ENCODE measurements at places on chromosomes 16 and 17.

GRCh38 chr17:20012017-20012536 is 2.9 kb downstream of the SPECC1 start:
- DNase-seq = no peak

DNA sequence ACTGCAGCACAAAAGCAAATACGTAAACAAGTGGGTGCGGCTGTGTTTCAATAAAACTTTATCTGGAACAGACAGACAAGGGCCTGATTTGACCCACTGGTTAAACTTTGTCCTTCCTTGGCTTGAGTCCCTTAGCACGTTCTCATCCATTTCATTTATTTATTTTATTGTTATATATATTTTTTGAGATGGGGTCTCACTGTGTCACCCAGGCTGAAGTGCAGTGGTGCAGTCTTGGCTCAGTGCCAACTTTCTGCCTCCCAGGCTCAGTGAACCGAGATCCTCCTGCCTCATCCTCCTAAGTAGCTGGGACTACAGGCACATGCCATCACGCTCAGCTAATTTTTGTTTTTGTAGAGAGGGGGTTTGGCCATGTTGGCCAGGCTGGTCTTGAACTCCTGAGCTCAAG is 64.3 kb downstream of the MYH11 start:
- DNase-seq = no peak

- DNase-seq = no peak
Measured at GRCh38 chr16:11234884-11235702, 20.9 kb downstream of the SOCS1 start.

GRCh38 chr16:86768999-86769398 is 190.7 kb downstream of the FOXL1 start:
- no peak for DNase-seq

DNA sequence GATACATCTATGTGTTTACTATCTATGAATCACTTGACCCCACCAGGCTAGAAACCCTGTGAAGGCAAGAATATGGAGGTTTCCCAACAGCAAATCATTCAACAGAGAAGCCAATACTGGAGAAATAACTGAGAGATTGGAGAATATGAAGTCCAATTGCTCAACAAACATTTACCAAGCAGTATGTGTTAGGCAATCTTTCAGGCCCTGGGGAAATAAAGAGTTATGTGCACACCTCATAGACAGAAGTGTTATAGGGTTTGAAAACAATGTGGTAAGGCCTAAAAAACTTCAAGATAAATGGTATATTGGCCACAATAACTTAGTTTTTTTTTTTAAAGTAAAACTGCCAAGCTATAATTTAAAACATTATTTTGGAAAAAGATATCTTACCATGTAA is 1245.8 kb downstream of the CDH11 start:
- no peak for DNase-seq

DNA sequence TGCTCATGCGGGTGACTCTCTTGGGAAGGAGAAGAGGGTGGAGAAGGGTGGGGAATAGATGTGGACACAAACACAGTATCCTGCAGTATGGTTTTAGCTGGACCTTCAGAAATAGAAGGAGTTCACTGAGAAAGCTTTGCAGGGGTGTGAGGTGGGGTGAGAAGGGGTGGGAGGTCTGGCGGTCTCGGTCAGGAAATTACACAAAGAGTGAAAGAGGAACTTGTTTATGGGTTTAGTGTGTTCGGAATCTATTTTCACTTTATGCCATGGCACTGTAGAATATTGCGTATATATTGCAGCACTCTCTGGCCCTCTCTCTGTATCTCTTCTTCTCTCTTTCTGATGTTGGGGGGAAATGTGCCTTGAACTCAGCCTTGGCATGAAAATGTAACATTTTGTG is 148.2 kb upstream of the GOT2 start:
- no peak for DNase-seq

DNA sequence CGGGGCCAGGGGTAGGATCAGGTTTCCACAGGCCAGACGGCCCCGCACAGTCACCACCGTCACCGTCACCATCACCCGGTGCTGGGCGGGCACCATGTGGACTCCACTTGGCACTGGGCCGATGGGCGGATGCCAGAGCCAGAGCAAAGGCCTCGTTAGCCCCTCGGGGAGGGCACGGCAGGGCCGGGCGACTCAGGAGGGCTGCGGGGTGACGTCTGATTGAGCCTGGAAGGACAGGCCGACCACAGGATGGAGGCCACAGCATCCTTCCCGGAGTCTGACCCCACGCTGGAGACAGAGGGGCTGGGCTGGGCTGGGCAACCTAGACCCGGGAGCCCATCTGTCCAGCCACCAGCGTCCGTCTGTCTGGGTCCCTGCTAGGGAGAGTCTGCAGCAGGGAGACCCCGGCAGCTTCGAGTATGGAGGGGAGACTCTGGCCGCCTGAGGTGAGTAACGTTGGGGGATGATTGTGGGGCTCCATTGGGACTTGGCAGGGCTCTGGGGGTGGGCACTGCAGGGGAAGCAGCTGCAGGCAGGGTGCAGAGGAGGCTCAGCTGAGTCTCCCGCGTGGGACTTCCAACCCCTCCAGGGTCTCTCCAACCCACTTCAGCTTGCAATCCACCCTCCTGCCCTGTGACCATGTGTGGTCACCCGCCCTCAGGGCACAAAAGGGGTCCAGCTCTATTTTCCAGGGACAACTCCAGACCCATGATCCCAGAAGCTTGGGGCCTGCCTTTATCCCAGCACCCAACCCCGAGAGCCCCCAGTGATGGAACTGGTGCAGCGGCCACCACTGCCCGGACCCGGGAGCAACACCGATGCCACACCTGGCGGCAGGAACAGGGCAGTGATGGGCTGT is 22.6 kb downstream of the SLC25A10 start:
- DNase-seq = no peak

DNA sequence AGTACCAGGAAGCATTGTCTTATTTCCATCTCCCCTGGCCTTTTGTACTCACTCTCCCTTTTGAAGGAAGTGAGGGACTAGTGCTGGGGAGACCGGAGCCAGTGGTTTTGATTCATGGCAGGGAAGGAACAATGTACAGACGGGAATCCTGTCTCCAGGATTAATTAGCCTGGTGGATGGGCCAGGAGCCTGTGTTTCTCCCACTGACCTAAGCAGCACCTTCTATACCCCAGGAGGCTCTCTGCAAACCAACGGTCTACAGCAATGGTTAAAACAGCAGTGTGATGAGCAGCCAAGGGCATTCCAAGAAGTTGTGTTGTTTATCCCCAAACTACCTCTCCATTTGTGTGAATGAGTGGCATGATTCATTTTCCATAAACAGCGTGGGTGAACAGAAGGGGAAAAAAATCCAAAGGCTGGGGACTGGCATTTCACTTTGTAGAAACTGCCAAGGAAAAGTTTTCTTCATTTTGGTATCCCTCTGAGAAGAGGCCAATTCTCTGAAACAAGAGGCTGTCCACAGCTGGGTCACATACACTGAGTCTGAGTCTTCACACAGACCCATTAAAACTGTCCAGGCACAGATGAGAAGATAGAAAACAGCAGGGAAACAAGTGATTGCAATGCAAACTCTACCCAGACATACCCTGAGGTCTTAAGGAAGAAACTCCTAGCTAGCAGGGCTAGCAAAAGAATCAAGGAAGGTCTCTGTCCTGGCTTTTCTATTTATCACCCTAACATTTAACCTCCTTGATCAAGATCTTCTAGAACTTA is 18.1 kb downstream of the ANKFN1 start:
- no peak for DNase-seq

- DNase-seq = no peak
Measured at GRCh38 chr16:64705443-64705842, 416.4 kb downstream of the CDH11 start.

GRCh38 chr17:19415806-19416775 is 5.1 kb downstream of the RNF112 start:
- DNase-seq = peak; percentile 12

DNA sequence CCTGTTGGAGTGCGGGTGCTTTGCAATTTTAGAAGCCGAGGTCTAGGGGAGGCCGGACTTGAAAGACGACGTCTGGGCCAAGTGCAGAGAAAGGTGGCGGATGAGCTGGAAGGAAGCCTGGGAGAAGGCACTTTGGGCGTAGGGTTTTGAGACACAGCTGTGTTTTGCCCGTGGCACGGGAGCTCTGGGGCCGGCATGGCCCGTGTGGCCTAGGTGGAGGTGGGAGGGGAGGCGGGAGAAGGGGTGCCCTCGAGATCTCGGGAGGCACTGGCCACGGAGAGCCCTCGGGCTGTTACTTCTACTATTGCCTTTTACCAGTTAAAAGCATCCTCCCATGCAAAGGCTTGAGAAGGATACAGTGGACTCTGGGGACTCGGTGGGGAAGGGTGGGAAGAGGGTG is 161.9 kb downstream of the FOXL1 start:
- DNase-seq = no peak

GRCh38 chr17:56506349-56506748 is 87.2 kb upstream of the NOG start:
- no peak for DNase-seq

GRCh38 chr16:911101-911500 is 59.7 kb downstream of the LMF1 start:
- DNase-seq = no peak

- DNase-seq = no peak
Measured at GRCh38 chr16:59697236-59697635, 963.1 kb upstream of the GOT2 start.

GRCh38 chr17:76272541-76273444 is 7.6 kb downstream of the UBALD2 start:
- no peak for DNase-seq

- no peak for DNase-seq
Measured at GRCh38 chr17:78644931-78645351, 67.7 kb upstream of the DNAH17 start.

DNA sequence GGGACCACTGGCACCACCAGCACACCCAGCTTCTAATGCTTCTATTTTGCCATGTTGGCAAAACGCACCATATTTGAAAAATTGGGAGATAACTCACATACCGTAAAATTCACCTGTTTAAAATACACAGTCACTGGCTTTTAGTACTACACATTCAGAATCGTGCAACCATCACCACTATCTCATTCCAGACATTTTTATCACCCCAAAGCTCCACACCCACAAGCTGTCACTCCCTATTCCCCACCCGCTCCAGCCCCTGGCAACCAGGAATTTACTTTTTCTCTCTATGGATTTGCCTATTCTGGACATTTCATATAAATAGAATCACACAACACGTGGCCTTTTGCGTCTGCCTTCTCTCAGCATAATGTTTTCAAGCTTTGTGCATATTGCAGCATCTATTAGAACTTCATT is 25.0 kb downstream of the PPL start:
- DNase-seq = no peak

GRCh38 chr16:86121374-86122010 is 222.5 kb downstream of the IRF8 start:
- DNase-seq = no peak

GRCh38 chr17:67534941-67535340 is 157.9 kb downstream of the PITPNC1 start:
- DNase-seq = no peak

GRCh38 chr17:37702598-37702997 is 42.3 kb downstream of the HNF1B start:
- DNase-seq = no peak

DNA sequence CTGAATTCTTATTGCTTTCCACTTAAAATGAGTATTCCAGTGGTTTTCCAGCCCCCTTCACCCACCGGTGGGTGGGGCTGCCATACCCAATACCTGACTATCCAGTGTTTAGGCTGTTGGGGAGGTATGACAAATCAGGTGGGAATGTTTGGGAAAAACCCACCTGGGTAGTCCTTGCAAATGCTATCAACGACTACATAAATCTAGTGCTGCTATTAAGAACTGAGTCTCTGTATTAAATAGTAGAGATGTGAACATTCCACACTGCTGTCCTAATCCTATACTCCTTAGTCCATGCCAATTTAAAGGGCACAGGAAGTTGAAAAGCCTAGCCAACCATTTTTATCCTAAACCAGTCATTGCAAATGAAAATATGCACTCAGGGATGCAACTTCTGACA is 126.6 kb downstream of the AXIN2 start:
- DNase-seq = no peak

GRCh38 chr17:7394452-7395191 is at the start of gene PLSCR3:
Gene PLSCR3 (minus strand): TSS chr17:7394525. CDS start chr17:7394110, 415 bp downstream.
- DNase-seq = peak; percentile 82

- DNase-seq = no peak
Measured at GRCh38 chr17:43790311-43790940, 10.2 kb downstream of the CFAP97D1 start.

DNA sequence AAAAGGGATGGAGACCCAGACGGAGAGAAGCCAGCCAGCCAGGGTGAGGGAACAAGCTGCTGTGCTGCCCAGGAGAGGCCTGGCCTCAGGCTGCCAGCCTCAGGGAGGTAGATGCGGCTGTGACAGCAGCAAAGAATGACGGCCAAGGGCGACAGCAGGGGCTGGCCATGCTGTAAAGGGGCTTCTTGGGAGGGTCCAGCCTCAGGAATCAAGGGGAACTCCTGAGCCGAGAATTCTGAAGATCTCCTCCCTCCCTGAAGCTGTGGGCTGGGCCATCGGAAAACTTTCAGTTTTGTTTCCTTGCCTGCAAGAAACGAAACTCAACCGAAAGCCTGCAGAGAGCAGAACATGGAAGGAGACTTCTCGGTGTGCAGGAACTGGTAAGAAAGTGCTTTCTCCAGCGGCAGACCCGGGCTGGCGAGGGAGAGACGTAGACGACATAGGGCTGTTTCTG is at the start of gene XAF1:
TSS of gene XAF1 (plus strand) at position 316 of the 454 bp plus-strand sequence. CDS start at position 349, 33 bp downstream.
- DNase-seq = no peak

DNA sequence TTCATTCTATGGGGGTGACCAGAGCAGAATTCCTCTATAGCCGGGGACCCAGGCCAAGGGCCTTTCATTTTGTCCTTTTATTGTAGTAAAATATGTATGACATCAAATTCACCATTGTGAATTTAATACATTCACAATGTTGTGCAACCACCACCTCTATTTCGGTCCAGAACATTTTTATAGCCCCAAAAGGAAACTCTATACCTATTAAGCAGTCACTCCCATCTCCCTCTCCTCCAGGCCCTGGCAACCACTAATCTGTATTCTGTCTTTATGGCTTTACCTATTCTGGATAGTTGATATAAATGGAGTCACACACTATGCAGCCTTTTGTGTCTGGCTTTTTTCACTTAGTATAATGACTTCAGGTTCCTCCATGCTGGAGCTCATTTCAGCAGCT is 9.7 kb upstream of the TNS4 start:
- DNase-seq = no peak

DNA sequence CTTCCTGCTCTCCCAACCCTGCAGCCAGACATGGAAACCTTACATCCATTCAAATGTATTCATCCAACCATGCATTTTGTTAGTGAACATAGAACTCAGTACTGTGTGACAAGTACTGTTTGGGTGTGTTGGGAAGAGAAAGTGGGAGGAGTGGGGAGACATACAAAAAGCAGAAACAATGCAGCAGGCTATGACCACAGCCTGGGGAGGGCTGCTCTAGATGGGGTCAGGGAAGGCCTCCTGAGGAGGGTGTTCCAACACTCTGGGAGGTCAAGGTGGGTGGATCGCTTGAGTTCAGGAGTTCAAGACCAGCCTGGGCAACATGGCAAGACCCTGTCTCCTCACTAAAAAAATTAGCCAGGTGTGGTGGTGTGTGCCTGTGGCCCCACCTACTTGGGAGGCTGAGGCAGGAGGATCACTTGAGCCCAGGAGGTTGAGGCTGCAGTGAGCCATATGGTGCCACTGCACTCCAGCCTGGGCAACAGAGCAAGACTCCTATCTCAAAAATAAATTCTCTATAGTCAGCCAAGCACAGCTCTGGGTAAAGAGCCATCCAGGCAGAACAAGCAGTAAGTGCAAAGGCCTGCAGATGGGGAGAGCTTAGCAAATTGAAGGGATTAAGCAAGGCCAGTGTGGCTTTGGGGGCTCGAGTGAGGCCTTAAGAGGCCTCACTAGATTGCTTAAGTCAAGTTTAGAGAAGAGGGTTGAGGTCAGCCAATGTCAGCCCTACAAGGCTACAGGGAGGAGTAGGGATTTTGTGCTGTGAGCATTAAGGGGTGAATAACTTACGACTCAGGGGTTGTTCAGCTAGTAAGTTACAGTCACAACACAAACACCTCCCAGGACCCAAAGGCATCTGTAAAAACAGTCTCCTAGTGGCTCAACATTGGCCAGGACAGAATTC is 5.5 kb downstream of the SLC13A2 start:
- no peak for DNase-seq
